ENCODE measurements at places on chromosomes 12 and 14.

DNA sequence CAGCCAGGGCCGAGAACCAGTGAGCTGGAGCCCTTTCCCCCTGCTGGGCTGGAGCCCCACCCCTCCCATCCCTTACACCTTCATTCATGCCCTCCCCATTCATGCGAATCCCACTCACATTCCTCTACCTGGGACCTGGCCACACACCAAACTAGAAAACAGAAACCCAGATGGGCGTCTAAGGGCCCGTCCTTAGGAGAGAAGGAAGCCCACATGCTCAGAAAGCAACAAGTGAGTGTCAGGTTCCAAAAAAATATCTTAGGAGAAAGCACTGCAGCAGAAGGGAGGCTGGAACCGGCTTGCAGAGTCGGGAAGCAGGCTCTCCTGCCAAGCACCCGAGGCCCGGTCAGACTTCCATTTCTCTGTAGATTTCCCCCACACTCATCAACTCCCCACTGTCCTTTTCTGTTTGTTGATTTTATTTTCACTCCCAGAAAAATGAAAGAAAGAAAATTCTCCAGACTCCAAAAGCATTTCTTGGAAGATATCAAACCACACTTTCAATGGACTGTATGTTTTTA lies 13.6 kb downstream of the BCL11B start:
- DNase-seq = no peak

- no peak for DNase-seq
Observed at GRCh38 chr12:62519043-62519442, 52.4 kb downstream of the MON2 start.

DNA sequence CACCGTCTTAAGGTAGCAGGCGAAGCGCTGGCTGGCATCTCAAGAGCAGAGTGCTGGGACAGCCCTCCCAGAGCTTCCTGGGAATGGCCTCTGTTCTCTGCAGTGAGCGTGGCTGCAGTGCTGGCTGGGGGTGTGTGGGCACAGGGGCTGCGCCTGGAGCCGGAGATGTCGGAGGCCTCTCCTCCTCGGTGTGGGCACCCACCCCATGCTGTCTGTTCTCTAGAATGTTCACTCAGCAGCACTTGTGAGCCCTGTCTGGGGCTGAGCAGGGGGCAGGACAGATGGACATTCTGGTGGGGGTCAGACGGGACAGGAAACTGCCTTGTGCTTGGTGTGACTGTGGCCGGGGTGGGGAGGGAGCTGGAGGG lies 15.9 kb downstream of the FBRSL1 start:
- no peak for DNase-seq

- DNase-seq = no peak
Observed at GRCh38 chr14:88468406-88468805, 82.9 kb downstream of the SPATA7 start.

GRCh38 chr14:97873291-97873690 lies 1076.1 kb downstream of the VRK1 start:
- no peak for DNase-seq

- DNase-seq = no peak
Observed at GRCh38 chr14:61559641-61560201, 135.6 kb upstream of the HIF1A start.

DNA sequence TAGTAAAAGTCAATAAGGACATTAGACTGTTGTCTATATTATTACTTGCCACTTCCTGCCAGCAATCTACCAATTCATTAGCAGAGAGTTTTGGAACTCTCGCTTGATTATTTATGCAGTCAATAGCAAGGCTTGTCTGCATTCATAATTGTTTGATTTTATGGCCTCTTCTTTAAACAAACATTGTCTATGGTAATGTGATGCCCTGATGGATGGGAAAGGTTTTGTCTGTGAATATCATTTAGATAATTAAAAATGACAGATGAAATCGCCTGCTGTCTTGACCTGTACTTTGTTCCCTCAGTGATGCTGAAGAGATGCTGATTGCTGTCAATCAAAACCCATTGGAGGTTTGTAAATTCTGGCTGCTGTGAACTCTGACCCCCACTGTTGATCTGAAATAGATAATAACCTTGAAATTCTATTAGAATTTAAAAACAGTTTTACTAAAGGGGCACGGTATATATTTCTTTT lies 455.3 kb downstream of the NPAS3 start:
- DNase-seq = no peak

DNA sequence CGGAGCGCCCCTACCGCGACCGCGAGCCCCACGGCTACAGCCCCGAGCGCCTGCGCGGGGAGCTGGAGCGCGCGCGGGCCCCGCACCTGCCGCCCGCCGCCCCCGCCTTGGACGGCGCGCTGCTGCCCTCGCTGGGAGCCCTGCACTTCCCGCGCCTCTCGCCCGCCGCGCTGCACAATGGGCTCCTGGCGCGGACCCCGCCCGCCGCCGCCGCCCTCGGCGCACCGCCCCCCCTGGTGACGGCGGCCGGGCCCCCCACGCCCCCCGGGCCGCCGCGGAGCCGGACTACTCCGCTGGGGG lies 27.0 kb downstream of the LRCOL1 start:
- no peak for DNase-seq

DNA sequence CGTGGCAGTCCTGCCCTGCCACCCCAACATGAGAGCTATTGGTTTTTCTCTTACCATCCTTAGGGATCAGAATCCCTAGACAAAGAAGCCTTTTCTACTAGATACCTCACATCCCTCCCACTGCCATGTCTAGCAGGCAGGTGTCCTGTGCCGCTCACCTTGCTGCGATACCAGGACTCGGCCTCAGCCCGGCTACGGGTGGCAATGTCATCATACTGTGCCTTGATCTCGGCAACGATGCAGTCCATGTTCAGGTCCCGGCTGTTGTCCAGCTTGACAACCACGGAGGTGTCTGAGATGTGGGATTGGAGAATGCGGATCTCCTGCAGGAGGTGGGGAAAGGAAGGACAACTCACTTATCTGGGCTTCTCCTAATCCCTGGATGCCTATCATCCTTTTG lies 4.5 kb downstream of the KRT83 start:
- no peak for DNase-seq

DNA sequence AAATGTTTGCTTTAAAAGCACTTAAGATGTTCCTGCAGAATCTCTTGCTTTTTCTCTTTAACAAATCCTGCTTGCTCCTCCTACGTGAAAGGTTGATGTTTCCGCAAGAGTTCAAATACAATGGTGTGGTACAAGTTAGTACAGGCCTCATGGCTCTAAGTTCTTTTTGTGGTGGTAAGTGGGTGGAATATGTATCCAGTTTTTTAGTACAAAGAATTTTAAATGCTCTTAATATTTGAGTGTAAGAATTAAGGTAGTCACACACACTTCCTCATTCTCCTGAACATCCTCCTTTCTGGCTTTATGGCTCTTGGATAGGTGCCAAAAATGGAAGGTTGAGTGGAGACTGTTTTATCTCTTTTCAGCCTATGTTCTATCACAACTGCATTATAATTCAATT lies 1.8 kb downstream of the OTOGL start:
- no peak for DNase-seq

DNA sequence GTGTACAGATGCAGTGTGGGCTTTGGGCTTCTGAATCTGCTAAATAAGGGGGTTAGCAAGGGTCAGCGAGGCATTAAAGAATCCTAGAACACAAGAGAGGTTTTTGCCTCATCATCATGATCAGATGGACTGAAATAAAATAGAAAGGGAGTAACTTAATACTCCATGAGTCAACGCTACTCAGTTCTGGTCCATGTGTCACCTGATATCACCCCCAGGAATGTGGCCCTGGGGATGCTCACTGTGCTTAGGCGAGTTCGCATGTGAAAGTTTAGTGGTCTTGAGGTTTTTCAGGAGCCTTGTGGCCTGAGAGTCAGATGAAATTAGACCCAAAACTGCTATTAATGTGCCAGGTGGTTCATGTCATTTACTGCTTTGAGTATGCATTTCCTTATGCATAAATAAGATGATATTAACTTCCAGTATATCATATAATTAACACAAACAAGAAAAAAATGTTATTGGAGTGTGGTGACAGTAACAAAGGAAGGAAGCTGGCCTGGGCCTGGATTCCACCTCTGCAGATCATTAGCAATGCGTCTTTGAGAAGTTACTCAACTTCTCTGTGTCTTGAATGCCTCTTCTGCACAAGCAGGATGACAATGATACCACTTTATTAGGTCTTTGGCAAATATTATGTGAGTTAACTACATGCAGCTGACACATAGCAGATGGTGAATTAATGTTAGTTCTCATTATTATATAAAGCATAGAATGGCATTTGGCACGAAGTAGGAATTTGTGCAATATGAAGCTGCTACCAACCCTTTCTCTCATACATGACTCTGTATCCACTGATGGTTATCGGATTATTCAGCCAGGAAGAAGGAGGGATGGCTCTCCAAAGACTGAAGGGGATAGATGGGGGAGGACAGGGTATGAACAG lies 1272.6 kb downstream of the AACS start:
- DNase-seq = no peak

GRCh38 chr12:5830111-5830510 lies 114.9 kb downstream of the ANO2 start:
- DNase-seq = no peak

- no peak for DNase-seq
Observed at GRCh38 chr14:75904311-75904710, 77.5 kb downstream of the TGFB3 start.

DNA sequence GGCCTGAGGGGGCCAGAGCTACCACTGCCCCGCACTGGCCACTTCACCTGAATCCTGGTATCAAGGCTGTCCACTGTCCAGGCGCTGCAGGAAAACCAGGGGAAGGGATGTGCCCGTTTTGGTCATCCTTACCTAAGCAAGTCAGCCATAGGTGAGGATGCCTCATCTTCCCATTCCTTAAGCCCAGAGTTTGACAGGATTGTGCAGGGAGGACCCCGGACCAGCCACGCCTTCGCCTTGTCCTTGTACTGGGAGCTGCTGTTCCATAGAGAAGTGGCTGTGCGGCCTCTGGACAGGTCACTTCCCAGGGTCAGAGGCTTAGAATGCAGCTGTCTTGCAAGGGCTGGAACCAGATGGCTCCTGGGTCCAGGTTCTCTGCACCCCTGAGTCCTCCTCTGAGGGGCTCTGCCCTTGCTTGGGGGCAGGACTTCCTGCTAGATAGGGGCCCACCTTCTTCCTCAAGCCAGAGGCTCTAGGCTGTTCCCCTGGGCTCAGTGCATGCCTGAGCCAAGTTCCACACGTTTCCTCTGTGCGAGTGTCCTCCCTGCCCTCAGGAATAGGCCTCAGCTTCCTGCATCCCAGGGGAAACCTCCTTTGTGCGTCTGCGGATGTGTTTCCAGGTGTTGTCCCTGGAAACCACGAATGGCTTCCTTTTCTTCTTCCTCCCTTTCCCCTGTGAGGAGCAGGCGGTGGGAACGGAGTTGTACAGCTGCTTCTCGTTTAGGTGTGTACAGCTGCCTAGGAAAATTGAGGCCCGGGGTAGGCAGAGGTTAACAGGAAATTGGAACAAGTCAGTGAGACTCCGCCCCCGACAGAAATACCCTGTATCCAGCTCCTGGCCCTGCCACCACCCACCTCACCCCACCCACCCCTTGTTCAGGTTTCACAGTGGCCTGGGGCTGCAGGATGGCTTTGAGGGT lies 54.3 kb upstream of the RIN3 start:
- DNase-seq = no peak

DNA sequence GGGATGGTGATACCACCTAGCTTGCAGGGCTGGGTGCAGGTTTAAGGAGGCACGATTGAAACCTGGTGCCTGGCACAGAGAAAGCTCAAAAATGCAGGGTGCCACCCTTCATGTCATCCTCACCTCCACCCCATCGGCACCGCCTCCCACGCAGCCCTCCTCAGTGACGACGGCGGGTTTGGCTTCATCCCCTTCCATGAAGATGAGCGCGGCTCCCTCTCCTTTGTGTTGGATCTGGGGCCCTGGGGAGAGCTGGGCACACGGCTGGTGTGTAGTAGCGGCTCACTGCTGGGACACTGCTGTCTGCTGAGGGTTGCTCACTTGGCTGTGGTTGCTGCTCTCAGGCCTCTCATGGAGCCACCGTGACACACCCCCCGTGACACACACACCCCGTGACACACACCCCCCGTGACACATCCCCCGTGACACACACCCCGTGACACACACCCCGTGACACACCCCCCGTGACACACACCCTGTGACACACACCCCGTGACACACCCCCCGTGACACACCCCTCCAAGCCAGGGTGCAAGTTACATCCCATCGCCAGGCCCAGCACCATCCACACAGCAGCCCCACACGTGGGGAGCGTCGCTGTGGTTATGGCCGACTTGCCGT lies 42.9 kb upstream of the FZD10 start:
- no peak for DNase-seq

DNA sequence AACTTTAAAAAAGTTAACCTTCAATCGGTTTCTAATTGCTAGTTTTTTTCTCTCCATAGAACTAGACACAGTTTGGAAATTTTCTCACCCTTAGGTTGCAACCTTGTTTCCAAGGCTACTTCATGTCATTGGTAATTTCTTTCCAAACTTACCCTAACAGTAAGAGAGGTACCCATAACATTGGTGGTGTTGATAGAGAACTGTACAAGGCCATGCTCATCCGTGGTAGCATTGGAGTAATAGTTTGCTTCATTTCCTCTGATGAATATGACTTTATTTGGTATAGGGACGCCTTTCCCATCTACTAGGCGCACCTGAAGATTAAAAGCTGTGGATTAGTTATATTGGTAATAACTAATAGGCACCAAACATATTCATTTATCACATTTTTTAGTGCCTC lies 11.6 kb downstream of the A2M start:
- no peak for DNase-seq

- DNase-seq = no peak
Observed at GRCh38 chr12:66047411-66048021, 83.0 kb downstream of the LLPH start.

- no peak for DNase-seq
Observed at GRCh38 chr12:58139894-58140293, 198.5 kb downstream of the ATP23 start.

DNA sequence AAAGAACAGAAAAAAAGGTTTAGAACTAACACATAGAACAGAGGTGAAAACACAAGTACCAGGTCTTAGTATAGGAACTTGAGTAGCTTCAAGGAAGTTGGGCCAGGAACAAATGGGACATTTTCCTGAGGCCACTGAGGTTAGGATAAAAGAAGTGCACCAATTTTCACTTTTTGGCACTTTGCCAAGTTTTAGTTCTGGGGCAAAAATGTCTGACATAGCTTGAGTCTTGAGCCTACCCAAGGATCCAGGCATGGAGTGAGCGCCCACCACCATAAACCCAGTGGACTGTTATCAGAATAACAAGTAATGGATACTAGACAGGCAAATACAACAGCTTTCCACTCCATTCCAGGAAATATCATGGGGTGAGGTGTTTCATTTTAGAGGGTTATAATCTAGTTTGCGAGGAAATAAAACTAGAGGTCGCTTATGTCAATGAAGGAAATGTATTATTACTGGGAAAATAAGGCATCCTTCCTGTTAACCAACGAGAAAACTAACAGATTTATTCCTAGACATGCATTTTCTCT lies 199.7 kb upstream of the HMGA2 start:
- DNase-seq = no peak

GRCh38 chr14:32202491-32202997 lies 525 bp downstream of the RNU6-8 start:
- no peak for DNase-seq

DNA sequence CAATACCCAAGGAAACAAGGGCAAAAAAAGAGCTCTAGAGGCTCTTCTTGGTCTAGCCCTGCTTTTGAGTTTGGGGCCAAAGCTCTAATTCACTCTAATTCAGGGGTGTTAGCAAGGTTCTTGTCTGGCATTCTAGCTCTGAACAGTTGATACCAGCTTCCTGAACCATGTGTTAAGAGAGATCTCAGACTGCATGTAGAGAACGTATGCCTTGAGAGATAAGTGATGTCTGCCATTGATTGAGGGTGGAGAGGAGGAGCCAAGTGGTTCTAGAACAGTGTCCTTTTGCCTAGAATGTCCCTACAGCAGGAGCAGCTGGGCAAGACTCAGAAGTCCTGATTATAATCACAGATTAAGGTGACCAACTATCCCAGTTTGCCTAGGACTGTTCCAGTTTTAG lies 18.2 kb upstream of the POC1B start:
- DNase-seq = no peak

All from activated CD4-positive, alpha-beta T cell treated with anti-CD3 and anti-CD28 coated beads, Interleukin-2, amount 50 U/mL, for 4 hours (primary cell).